NT2/D1 (cell line): ENCODE measurements at places on chromosomes 1 and 21.

DNA sequence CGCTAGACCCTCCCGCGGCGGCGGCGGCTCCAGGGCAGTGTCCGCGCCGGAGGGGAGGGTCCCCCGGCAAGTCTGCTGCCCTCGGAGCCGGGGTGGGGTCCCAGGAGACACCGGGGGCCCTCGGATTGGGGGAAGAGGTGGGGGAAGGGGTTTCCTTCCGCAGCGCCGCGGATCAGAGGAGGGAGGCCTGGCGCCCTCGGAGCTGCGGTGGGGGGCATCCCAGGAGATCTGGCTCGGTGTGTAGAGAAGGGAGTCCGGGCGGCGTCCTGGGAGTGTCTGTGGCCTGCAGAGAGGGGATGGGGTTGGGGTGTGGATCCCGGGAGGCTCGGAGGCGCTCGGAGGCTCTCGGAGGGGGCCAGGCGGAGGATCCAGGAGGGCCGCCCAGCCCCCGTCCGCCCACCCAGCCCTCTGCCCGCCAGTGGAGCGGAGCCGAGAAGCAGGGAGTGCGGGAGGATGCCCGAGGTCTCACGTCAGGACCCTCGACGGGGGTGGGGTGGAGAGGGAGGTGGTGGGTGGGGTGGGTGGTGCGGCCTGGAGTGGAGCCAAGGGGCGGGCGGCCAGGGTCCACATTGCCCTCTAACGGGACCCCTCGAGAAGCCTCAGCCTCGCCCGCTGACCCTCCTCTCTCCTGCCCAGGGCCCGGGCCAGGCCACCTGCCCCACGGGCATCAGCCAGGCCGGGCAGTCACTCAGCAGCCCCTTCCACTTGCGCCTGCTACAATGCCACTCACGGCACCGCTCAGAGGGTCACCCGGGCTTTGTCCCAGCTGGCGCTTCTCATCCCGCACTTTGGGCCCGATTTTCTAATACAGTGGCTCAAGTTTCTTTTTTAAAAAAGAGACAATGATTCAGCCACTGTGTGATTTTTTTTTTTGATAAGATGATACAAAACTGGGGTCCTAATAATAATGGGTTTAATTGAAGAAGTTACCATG lies 60.2 kb upstream of the ARHGEF16 start:
- no peak for DNase-seq

DNA sequence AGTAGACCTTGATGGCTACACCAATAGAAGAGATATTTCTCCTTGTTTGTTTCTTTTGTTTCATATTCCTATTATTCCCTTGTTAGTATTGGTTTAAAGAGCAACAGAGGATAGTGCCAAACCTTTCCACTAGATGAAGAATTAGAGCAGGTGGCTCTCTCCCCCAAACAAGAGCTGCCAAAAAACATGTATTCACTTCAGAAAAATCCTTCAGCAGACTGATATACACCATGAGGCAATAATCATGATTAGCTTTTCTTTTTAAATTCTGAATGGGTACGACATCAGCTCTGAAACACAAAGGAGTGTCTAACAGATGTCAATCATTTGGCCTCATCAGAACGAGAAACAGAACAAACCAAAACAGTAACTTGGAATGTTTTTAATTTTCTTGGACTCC lies 67.3 kb upstream of the MAP10 start:
- DNase-seq = no peak

- no peak for DNase-seq
Observed at GRCh38 chr1:223711173-223711572, 1.2 kb upstream of the CAPN2 start.

- DNase-seq = no peak
Observed at GRCh38 chr1:84373436-84374141, 24.7 kb upstream of the DNASE2B start.

GRCh38 chr1:209040351-209040750 lies 543.2 kb upstream of the CAMK1G start:
- DNase-seq = no peak

DNA sequence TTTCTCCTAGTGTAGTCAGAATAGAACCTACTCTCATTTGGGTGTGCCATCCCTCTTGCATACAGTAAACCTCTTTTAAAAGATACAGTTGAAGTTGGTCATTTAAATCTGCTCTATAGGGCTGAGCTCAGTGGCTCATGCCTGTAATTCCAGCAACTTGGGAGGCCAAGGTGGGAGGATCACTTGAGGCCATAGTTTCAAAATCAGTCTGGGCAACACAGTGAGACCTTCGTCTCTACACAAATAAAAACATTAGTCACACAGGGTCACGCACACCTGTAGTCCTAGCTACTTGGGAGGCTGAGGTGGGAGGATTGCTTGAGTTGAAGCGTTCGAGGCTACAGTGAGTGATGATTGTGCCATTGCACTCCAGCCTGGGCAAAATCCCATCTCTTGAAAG lies 183.8 kb downstream of the LHX8 start:
- DNase-seq = no peak

GRCh38 chr21:14688412-14688811 lies 142.3 kb upstream of the SAMSN1 start:
- DNase-seq = no peak

DNA sequence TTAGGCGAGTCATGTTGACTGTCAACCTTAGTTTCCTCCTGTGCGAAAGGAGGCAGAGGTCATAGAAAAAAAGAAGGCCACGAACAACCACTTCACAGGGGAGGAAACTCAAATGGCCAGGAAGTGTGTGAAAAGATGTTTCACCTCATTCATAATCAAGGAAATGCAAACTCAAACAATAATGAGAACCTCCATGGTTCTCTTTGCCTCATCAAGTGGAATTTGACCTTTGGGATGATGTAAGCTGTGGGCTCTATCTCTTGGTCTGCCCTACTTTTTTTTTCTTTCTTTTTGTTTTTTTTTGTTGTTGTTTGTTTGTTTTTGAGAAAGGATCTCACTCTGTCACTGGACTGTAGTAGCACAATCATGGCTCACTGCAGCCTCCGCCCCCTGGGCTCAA lies 55.9 kb upstream of the GRHL3 start:
- DNase-seq = no peak

- peak; percentile 18 for DNase-seq
Observed at GRCh38 chr1:108327534-108328466, 83.9 kb upstream of the NBPF4 start.

DNA sequence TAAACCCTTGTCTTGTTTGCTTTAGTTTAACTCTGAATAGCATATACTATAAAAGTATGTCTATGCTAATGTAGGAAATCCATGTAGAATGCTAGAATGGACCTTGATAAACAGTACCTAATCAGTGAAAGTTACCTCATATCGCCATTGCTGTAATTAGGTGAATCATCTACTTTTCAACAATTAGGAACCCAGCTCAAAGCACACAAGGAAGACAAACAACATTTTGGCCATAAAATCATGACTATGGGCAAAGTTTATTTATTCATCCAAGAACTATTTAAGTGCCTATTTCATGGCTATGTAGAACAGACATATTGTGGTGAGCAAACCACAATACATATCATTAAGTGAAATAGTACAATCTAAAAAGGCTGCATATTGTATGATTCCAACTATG lies 1043.2 kb downstream of the BRINP3 start:
- no peak for DNase-seq

DNA sequence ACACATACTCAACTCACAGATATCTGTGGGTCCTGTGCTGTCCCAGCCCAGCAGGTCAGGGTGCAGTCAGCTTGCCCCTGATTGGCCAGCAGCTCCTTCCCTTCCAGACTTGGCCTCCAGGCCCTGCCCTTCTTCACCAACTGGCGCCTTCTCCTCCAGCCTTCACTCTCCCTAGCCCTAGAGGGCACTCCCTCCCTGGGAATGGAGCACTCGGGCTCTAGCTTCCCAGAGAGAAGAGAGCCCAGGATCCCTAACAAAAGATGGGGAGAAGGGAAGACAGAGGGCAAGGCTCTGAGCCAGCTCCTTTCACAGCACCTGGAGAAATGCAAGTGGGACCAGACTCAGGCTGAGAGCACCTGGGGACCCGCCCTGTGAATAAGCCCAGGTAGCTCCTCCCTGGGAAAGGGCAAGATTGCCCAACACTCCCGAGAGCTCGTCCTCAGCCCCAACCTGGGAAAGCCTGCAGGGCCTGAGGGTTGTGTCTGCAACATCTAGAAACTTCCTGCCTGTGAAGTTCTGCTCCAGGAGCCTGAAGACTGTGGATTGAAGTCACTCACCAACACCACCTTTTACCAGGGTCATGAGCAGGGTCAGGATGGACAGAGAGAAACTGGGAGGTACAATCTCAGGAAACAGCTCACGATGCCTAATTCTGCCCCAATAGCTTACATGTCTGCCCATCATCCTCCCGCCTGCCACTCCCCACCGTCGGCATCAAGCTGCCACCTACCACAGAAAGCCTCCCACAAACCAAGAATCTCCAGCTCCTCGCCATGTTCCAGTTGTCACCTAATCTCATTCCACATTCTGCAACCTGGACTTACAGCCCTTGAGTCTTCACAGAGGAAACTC lies at the start of gene PGLYRP4:
PGLYRP4 (minus strand) TSS at position 331 of the 852 bp plus-strand sequence. CDS start 909 bp downstream, outside the sequence.
- no peak for DNase-seq

- DNase-seq = no peak
Observed at GRCh38 chr1:156832434-156832833, 15.8 kb upstream of the SH2D2A start.

DNA sequence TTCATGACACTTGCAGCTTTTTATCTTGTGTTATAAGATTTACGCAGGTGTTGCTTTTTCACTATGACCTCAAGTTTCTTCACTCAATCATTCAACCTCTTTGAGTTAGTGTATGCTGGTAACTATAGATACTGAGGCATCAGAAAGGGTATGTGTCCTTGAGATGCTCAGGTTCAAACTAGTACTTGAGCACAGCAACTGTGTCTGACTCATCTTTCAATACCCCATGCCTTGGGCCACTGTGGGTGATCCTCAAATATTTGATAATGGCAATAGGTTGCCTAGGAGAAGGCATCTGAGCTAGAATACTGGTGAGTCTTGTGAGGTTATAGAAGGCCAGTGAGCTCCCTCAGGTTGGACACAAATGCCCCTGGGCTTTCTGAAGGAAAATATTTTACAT lies 88.1 kb upstream of the SPATA6 start:
- no peak for DNase-seq

GRCh38 chr1:213687832-213688231 lies 299.9 kb upstream of the PROX1 start:
- no peak for DNase-seq

DNA sequence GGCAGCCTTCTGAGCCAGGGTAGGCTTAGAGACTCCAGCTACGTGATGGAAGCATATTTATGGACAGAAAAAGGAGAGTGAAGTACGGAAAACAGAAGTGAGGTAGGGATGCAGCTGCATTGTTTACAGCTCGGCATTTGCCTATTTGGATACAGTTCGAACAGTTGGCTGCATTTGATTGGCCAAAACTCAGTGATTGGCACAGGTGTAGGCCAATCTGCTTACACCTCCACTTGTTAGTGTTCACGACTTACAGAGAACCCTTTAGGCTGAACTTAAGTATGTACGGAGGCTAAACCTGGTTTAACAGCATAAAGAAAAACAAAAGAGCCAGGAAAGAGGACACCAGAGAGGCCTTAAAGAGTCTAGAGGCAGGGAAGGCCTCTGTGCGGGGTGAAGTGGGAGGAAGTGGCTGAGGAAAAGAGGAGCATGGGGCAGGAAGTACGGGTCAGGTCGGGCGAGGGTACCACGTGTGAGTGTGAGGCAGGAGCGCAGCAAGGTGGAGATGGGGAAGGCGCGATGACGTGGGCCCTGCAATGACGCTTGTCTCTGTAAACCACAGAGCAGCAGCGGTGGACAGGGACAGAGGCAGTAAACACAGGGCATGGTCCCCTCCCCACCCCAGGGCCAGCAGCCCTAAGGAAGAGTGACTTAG lies 32.0 kb downstream of the RSPH1 start:
- DNase-seq = no peak

DNA sequence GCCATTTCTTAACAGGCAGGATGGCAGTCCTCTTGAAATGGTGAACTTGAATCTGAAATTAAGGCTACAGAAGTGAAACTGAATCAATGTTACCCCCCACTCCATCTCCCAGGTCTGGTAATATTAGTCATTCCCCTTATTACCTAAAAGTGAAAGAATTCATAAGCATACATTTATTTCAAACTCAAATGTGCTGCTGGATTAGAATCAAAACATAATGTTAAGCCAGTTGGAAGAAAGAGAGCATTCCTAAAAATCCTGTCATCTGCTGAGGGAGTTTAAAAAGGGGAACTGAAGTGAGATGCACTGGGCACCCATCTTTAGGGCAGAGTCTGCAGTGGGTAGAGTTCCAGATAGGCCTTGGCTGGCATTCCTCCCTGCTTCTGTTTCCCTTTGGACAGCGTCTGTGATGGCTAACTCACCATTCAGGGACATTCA lies 17.4 kb downstream of the KIAA0319L start:
- DNase-seq = no peak

- no peak for DNase-seq
Observed at GRCh38 chr1:99445071-99445470, 180.8 kb downstream of the PLPPR4 start.
